Epithelial cell of proximal tubule (primary cell): ENCODE measurements at places on chromosomes 2 and 18.

DNA sequence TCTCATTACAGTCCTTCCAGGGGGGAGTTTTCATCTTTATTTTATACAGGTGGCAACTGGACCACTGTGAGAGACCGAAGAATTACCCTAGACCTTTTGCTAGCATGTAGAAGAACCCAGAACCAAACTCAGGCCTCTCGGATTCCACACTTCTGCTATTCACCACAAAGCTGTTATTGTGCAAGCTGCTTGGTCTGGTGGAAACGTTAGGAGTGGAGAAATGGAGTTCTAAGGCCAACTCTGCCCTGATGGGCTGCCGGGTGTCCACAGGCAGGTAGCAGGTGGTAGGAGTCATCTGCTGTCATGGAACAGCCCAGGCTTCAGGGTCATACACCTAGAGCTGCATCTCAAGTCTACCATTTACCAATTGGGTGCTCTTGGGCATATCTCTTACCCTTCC lies 218.8 kb downstream of the BCL11A start:
- no peak for DNase-seq

GRCh38 chr2:217154923-217155322 lies 295.1 kb upstream of the TNP1 start:
- no peak for DNase-seq

DNA sequence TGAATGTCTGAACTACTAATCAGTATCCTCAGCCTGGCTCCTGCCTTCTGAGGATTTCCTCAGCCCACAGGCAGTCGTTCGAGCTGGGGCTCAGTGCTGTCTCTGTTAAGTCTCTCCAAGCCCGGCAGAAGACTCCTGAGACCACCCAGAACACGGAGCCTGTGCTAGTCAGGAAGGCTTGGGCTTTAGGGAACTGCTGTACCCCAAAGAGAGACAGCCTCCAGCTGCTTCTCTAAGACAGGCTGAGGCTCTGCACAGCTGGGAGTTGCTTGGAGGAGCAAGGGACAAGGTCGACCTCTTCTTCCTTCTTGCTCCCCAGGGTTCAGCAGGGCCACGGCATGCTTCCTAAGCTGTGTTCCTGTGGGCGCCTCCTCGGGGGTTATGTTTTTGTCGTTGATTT lies 283.4 kb upstream of the MYT1L start:
- no peak for DNase-seq

DNA sequence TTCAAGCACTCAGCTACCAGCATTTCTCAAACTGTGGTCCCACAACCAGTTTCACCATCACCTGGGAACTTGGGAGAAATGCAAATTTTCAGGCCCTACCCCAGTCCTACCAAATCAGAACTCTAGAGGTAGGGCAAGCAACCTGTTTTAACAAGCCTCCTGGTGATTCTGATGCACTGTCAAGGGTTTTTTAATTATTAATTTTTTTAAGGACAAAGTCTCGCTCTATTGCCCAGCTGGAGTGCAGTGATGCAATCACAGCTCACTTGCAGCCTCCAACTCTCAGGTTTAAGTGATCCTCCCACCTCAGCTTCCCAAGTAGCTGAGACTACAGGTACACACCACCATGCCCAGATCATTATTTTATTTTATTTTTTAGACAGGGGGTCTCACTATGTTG lies 7.8 kb downstream of the ACMSD start:
- peak; percentile 40 for DNase-seq

DNA sequence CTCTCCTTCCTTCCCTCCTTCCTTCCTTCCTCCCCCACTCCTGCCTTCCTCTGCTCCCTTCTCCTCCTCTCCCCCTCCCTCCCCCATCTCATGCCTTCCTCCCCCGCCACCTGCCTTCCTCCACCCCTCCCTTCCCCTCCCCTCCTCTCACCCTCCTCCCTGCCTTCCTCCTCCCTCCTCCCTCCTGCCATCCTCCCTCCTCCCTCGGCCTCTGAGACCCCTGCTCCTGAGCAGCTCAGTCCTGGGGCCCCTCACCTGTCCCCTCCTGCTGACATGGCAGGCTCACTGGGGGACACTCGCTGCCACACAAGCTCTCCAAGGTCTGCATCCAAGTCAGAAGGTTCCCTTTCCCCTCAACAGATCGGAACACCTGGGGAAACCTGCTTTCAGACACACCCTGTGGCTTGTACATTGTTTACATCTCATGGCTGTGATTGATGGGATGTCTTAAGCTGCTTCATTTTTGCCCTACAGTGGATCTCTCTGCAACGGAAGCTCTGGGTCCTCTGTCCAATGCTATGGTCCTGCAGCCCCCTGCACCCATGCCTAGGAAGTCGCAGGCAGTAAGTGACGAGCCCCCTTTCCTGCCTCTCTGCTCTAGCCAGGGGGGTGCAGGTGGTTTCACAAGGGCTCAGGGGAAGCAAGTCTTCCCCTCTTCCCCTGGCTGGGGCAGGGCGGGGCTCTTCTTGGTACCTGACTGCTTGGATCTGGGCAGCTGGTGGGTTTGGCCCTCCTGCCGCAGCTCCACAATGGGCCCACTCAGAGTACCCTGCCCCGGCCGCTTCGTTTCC lies 22.9 kb downstream of the ITGB1BP1 start:
- DNase-seq: no peak

- DNase-seq: peak; percentile 30
Measured at GRCh38 chr2:160574468-160575140, 81.0 kb upstream of the RBMS1 start.
